ENCODE measurements at places on chromosomes 2 and 18. TPM values are rescaled to one million over a fixed set of nuclear protein-coding genes. Genes with fewer than 3 reads are reported as not detected.

DNA sequence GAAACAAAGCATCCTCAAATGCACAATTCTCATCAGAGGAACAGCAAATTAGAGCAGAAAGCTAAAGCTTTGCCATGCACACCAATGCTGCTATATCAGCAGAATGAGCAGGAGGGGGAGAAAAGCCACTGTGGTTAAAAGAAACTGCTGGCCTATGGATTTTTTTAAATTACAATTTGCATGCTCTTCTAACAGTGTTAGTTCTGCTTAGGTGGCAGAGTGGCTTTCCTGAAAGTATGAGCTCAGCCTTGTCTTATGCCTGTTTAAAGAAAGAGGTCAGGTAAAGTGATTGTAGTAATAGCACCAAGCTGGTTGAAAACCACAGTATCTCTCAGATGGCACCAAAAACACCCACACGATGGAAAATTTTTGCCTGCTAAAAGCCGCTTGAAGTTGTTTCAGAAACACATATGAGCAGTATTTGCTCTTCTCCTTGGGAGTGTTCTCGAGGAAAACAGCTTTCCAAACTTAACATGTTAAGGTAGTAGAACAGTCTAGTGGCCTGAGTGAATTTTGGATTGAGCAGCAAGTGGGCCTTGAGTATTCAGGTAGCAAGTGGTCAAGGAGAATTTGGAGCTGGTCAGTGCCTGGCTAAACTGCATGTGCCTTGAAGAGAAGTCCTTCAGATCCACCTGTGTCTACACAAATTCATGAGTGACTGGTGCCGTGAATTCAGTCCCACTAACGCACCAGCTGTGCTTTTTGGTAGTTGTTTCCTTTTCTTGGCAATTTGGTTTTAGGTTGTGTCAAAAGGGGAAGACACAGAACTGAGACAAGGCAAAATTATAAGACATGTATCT is 19.6 kb upstream of the NDUFV2 start:
- DNase-seq: no peak

GRCh38 chr2:40466935-40467572 is 15.2 kb upstream of the SLC8A1 start:
- no peak for DNase-seq

GRCh38 chr2:132549935-132550670 is 119.9 kb downstream of the LYPD1 start:
- no peak for DNase-seq

DNA sequence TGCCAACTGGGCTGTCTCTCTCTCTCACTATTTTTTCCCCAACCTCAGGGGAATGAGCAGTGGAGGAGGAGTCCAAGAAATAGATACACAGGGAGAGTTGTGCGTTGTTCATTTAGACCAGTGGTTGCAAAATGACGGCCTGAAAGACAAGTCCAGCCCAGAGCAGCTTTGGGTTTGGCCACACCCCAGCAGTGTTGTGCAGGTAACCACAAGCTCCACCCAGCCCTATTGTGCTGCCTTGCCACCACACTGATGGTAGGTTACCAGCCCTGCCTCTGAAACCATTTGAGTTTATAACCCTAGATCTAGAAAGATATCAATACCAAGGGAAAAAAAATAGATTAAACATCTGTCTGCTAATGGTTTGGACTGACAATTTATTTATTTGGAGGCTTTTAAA is 144.3 kb downstream of the CMPK2 start:
- no peak for DNase-seq

Gene SPDYA
- total RNA-seq: 2.5 TPM

Gene VWC2L
- total RNA-seq: not detected

Gene DSEL
- total RNA-seq: 6.3 TPM

Measured in ureter (tissue), 1 donor.